Sciatic nerve (tissue), 2 donors: ENCODE measurements at places on chromosomes 13 and 19.

DNA sequence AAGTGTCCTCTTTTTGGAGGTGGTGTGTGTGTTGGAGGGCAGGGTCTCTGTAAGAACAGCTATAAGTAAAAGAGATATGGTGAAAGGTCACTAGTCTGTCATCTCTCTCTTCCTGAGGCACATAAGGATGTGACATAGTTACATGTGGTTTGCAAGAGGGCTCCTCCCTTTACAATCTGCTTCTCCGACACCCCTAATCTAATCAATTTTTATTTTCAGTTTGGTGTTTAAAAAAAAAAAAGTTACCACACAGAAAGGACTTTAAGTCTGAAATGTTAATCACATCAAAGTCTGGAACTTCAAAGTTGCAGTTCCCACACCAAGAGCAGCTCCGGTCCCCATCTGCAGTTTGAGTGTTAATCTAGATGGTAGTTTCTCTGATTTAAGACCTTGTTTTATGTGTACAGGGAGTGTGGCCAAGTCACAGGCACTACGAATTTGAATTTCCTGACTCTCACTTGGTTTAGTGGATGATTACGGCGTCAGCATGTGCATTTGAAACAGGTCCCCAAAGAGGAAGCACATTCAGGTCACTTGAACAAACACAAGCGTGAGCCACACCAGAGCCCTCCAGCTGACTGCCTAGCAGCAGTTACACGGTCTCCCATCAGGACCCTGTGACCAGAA is 53.1 kb downstream of the FOXO1 start:
- DNase-seq: no peak

- DNase-seq: no peak
These were observed 63.0 kb upstream of the ZNF724 start for GRCh38 chr19:23313196-23313595.

- DNase-seq: no peak
These were observed 857 bp downstream of the POU2F2 start for GRCh38 chr19:42131149-42132029.

- DNase-seq: no peak
These were observed 1.1 kb downstream of the PDE4A start for GRCh38 chr19:10421240-10422045.
